ENCODE measurements at places on chromosomes 2 and 18.

DNA sequence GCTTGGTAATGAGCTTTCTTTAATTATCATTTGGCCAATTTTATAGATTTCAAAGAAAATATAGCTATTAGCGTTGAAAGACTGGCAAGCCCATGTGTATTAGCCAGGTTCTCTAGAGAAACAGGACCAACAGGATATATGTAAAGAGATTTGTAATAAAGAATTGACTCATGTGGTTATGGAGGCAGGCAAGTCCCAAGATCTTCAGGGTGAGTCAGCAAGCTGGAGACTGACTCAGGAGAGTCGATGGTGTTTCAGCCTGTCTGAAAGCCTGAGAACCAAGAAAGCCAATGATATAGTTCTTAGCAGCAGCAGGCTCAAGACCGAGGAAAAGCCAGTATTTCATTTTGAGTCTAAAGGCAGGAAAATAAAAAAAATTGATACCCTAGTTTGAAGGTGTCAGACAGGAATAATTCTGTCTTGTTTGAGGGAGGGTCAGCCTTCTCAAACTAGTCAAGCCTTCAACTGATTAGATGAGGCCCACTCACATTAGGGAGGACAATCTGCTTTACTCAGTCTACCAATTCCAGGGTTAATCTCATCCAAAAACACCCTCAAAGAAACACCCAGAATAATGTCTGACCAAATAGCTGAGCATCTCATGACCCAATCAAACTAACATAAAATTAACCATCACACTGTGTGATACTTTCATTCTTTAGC, 78.3 kb upstream of the CRIM1 start:
- no peak for DNase-seq

GRCh38 chr2:16173893-16174692, 233.7 kb downstream of the MYCN start:
- no peak for DNase-seq

DNA sequence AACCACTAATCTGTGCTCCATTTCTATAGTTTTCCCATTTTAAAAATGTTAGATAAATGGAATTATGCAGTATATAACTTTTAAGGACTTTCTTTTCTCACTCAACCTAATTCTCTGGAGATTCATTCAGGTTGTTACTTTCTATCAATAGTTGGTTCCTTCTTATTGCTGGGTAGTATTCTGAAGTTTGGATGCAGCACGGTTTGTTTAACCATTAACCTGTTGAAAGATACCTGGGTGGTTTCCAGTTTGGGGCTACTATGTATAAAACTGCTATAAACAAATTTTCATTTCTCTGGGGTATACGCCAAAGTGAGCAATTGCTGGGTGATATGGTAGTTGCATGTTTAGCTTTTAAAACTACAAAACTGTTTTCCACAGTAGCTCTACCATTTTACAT, 39.1 kb upstream of the MAPRE2 start:
- DNase-seq, result no peak

DNA sequence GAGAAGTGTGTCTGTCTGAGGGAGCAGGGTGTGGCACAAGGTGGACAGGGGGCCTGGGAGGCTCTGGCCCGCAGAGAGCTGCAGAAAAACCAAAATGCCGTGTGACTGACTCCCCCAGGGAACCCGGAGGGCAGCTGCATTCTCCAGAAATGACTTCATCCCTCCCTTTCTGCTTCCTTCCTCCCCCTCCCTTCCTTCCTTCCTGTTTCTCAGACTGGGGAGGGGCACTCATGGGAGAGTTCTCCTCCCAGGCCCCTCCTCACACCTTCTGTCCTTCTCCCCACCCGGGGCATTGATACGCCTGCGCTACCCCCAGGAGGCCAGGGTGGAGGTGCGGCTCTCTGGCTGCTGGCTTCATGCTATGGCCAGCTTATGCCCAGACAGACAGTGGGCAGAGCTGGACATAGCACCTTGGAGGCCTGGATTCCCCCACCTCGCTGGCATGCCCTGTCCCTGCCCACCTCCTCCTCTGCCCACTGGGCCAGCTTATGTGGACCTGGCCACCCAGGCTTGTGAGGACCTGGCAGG, 8.2 kb upstream of the GPR17 start:
- no peak for DNase-seq

DNA sequence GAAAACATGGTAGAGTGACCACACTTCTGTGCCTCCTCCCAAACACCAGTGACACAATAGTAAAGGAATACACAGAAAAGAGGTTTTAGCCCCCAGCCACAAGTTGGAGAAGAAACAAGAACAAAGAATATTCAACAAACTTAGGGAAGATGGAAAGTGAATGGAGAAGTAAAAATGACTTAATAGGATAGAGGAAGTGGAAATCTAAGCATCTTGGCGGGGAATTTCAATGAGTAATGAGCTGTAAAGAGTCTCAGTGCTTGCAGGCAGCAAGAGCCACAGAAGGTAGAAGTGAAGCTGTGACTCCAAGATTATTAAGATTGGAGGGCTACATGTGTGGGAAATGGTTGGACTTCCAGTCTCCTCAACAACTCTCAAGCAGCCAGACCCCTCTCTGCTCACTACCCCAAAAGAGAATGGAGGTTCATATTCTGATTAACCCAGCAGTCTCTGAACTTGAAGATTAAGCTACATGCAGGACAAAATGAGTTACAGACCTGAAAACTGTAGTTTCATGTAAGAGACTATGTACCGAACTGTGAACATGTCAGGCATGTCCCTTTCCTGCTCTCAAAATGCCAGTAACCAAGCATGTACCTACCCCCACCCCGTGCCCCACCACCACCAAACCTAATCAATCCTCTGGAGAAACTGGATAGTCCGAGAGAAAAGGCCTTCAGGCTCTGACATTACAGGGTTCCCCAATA, 16.9 kb upstream of the HNRNPLL start:
- DNase-seq, result no peak

GRCh38 chr2:31193806-31194205, 23.5 kb downstream of the CAPN14 start:
- DNase-seq, result no peak

DNA sequence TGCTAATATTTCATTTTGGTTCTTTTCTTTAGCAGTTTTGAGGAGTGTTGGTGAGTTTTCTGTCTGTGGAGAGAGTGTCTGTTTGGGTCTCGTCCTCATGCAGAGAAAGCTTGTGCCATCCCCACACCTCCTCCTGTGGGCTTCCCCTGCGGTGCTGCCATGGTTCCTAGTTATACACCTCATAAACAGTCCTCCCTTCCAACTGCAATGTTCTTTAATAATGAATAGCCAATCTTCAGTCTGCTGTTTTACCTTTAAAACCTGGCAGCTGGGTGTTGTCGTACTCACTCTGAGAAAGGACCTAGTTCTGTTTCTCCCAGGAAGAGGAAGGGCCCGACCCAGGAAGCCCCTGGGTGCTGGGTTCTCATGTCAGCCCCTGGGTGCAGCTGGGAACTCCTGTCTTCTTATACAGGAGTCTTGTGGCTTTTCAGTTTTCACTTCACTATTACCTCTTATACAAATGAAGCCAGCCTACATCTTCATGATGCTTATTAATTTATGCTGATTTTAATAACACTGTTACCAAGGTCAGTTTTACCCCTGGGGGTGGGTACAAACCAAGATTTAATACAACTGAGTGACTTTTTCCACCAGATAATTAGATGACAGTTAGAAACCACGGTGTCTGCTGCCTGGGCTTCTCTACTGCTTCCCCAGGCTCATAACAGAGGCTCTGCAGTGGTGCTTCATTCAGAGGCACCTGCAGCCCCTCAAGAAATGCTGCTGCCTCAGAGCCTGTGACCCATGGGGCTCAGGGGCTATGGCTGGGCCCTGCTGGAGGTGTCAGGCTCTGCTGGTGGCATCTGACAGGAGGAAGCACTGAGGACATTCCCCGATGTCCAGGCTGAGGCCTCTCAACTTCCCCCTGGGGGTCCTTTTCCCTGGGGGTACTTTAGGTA, 59.1 kb downstream of the COA5 start:
- DNase-seq, result no peak

DNA sequence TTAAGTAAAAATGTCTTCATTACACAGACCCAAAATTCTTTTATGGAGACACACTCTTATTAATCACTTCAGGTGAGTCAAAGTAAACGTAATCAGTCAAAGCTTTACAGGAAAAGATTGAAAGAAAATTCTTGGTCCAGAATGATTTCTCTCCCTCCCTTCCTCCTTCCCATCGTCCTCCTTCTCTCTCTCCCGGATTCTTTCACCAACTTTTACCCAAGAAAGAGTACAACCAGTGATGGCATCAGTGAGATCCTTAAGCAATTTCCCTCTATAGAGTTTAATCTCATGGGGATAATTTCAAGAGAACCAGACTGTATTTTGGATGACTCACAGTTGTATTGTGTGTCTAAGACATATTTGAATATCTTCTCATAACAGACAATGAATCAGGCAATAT, 258.1 kb downstream of the ALK start:
- DNase-seq, result no peak

DNA sequence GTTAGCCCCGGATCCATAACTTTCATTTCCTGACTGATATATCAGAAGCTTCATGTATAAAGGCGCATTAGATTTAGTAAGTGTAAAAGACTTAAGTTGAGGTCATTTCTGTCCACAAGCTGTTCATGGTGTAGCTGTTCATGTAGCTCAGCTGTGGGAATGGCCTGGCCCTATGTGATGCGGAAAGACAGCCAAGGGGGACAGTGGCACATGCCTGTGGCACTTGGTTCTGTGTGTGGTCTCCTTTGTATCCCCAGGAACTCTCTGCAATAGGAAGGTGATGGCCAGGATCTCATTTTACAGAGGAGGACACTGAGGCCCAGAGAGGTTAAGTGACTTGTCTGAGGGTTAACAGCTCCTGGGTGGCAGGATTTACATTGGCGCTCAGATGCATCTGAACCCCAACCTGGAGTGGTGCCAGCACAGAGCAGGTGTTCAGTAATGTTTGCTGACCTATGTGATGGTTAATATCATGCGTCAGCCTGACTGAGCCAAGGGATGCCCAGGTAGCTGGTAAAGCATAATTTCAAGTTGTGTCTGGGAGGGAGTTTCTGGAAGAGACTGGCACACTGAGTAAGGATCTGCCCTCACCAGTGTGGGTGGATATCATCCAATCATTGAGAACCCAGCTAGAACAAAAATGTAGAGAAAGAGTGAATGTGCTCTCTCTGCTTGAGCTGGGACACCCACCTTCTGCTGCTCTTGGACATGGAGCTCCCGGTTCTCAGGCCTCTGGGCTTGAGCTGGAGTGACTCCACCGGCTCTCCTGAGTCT, 25.4 kb downstream of the HPCAL1 start:
- no peak for DNase-seq

GRCh38 chr2:134449157-134449556, 195.3 kb downstream of the MGAT5 start:
- no peak for DNase-seq

DNA sequence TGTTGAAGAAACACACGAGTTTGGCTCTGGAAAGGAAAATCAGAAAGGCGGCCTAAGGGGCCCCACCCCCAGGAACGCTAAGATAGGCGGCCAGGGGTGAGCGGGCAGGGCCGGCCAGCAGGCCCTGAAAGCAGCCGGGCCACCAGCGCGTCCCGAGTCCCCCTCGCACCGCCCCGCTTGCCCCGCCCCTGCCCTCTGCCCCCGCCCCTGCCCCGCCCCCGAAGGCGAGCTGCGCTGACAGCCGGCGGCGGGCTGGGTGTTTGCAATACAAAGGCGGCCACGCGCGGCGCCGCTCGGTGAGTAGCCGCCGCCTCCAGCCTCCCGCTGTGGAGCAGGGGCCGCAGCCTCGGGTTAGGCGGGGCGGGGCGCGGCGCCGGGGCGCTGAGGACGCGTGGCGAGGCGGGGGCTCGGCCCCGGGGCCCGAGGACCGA, at the start of gene LPIN1:
LPIN1 (plus strand) TSS at position 257 of the 431 bp plus-strand sequence. CDS start 18,910 bp downstream, outside the sequence.
- DNase-seq, result peak; percentile 82

GRCh38 chr2:189372688-189373257, 68.5 kb upstream of the WDR75 start:
- DNase-seq, result no peak

GRCh38 chr2:6915399-6915798, 1.8 kb upstream of the RNF144A start:
- DNase-seq, result no peak

DNA sequence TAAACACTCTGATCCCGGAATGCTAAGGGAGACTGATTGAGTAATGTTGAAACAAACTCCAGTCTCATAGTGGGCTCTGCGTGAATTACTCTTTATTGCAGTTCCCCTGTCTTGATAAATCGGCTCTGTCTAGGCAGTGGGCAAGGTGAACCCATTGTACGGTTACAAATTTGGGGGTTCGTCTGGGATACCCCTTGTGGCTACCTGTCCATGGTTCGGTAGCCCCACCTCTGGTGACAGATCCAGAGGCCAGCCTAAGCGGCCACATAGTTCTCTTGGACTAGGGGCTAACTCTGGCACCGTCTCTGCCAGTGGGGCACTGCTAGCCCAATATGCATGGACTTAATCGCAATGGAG, 1.1 kb upstream of the STARD7 start:
- no peak for DNase-seq

DNA sequence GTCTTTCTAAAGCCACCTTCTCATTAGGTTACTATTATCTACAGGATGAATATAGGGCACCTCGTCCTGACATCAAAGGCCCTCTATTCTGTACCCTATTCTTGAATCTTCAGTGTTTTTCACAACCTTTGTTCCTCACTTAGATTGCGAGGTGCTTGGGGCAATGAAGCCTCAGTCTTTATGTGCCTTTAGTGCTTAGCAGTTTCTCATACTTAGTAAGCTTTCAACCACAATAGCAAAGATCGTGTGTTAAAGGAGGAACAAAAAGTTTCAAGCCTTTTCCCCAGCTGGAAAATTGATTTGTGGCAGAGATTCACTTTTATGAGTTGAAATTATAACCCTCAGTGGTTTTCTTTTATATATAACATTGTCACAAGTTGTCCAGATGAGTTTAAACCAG, 226.9 kb downstream of the MYO3B start:
- DNase-seq, result no peak

GRCh38 chr18:8519102-8519501, 90.1 kb upstream of the RAB12 start:
- DNase-seq, result no peak

- no peak for DNase-seq
Measured at GRCh38 chr2:222057347-222058073, 241.3 kb downstream of the PAX3 start.

GRCh38 chr2:42195559-42195958, 26.4 kb downstream of the EML4 start:
- no peak for DNase-seq
